ENCODE measurements at places on chromosomes 4 and X.

DNA sequence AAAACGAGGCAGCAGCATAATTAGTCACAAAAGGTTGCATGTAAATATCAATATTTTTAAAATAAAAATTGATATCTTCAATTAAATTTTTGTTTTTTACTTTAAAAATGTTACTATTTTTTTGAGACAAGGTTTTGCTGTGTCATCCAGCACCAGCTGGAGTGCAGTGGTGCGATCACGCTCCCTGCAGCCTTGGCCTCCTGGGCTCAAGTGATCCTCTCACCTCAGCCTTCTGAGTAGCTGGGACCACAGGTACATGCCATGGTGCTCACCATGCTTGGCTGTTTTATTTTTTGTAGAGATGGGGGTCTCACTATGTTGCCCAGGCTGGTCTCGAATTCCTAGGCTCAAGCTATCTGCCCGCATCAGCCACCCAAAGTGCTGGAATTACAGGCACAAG, 96.8 kb upstream of the FRAS1 start:
- no peak for DNase-seq

DNA sequence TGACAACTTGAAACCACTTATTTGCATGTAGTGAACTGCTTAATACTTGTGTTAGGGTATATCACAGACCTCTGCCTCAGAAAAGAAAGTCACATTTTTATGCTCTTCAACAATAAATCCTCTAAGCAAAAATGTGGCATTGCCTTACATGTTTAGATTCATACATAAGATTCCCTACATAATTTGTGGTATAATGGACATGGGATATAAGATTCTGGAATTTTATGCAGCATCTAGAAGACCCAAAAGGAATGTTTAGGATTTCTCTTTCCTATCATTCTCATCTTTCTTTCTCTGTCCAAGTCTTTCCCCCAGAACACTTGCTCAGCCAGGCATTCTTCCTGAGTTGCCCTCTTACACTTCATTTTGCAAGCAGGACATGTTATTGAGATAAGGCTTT, 37.7 kb upstream of the TET2 start:
- no peak for DNase-seq

DNA sequence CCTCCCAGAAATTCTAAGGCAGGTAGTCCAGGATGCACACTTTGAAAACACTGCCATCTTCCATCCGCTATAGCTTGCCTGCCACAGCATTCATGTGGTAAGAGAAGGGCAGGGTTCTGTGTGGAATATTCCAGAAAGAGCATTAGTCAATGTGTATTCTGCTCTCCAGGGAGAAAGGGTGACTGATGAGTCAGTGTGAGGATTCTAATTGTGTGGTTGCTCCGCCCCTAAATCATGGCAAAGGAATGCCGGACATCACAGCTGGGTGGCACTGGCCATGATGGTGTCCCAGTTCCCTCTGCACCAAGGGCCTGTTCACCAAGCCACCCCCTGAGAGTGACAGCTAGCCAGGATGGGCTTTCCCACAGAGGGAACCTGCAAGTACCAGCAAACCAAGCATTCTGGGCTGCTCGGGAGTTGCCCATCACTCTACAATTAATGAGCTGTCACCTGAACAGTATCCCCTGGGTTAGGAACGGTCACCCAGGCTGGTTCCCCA, 9.5 kb downstream of the IDS start:
- DNase-seq: no peak

GRCh38 chrX:69268611-69269010, 103.4 kb upstream of the PJA1 start:
- no peak for DNase-seq

DNA sequence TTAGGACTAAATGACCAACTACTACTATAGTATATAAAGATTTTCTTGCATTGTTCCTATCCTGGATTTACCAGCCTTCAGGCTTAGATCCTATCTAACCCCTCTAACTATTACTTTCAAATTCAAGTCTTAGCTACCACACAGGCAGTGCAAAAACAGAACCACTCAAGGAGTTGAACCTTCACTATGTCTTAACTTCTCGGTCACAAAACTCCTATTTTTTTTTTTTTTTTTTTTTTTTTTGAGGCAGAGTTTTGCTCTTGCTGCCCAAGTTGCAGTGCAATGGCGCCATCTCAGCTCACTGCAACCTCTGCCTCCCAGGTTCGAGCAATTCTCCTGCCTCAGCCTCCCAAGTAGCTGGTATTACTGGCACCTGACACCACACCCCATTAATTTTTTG, 6.3 kb upstream of the FAM200B start:
- DNase-seq: no peak

GRCh38 chrX:1105671-1106419, 106.6 kb downstream of the CRLF2 start:
- DNase-seq: no peak

- no peak for DNase-seq
Observed at GRCh38 chr4:165707128-165707527, 165.9 kb upstream of the TLL1 start.

DNA sequence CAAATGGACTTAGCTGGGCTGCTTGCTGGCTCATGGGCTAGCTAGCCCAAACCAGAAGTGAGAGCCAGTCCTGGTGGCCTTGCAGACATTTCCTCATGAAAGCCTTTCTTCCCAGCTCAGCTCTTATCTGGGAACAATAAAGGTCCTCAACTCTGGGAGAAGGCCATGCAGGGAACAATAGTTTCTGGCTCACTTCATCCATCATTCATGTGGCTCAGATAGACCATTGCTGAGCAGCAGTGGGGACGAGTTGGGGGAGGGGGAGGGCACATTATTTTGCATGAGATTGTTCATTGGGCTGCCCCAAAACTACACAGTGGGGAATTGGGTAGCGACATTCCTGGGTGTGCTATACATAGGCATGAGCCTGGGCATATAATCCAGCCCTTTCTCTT, 47.6 kb downstream of the NHSL2 start:
- no peak for DNase-seq

- no peak for DNase-seq
Observed at GRCh38 chr4:101604976-101605375, 185.6 kb upstream of the BANK1 start.

GRCh38 chr4:25827373-25827772, 35.4 kb downstream of the SEL1L3 start:
- no peak for DNase-seq

DNA sequence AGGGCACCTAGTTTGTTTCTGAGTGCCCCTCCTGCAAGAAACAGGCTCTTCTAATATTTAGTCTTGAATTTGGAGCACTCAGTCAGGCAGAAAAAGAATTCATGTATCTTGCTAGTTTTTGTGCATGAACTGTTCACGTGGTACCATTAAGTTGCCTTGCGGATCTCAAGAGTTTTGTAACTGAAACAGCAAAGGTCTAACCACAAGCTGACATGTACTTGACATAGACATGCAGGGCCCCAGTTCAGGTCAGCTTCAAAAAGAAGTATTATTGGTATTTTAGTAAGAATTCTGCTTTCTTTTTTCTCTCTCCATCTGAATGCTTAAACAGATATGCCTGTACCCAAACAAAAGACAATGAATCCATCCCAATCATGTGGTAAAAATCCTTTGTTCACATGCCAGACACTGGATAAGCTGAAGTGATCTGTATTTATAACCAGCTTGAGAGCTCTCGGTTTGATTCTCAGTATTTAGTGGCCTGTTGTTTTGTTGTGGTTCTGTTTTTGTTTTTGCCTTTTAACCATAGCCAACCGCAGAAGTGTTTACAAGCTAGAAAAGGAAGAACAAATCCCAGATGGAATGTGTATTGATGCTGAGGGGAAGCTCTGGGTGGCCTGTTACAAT, 13.0 kb downstream of the RGN start:
- no peak for DNase-seq

- no peak for DNase-seq
Observed at GRCh38 chr4:95107004-95107403, 349.2 kb downstream of the BMPR1B start.

DNA sequence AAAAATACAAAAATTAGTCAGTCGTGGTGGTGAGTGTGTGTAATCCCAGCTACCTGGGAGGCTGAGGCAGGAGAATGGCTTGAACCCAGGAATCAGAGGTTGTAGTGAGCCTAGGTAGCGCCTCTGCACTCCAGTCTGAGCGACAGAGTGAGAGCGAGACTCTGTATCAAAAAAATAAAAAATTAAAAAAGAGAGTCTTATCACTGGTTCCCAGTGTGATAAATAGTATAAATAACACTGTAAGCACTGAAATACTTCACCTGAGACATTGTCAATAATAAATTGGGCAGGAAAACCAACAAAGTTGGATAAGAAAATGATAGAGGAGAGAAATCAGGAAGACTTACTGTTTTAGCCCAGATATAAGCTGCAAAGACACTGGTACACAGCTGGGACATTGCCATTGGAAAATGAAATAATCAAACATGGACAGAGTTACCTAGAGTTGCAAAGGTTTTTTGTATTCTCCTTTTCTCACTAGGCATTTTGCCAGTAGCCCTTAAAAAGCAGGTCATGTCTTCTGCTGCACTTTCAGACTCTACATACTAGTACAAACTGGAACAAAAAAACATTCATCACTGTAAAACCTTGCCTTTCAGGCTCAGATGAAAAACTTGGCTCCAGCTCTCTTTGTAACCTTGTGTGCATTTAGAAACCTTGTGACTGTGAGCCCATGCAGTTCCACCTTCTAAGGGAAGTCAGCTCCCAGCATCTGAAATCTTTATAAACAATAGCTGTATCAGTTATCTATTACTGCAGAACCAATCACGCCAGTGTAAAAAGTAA, 55.0 kb upstream of the PPP1R2C start:
- no peak for DNase-seq

- DNase-seq: no peak
Observed at GRCh38 chr4:175810073-175810730, 1.9 kb downstream of the GPM6A start.

GRCh38 chrX:140318296-140318695, 186.6 kb downstream of the SOX3 start:
- no peak for DNase-seq

DNA sequence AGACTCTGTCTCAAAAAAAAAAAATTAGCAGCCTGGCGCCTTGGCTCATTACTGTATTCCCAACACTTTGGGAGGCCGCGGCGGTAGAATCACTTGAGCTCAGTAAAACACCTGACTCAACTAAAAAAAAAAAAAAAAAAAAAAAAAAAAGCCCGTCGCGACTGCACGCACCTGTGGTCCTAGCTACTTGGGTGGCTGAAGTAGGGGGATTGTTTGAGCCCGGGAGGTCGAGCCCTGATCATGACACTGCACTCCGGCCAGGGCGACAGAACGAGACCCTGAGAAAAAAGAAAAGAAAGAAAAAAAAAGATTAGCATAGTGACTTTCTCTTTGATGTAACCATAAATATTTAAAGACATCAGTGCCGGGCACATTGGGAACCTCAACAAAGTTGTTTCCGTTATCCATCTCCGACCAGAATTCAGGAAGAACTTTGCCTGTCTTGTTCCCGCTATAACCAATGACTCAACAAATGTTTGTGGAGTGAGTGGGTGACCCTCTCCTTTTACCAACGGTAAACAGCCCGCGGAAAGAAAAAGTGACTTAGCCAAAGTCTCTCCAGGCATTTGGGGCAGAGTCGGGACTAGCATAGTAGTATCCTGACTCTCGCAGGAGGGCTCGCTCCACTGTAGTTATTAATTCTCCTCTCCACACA, 553 bp upstream of the MED28 start:
- DNase-seq: peak; percentile 7

Measured in stimulated activated CD4-positive, alpha-beta T cell treated with anti-CD3 and anti-CD28 coated beads, Interleukin-4, amount 100 ng/mL, for 1 hour (primary cell).